ENCODE measurements at places on chromosomes 5 and 9.

GRCh38 chr5:71830681-71831539, 111.8 kb downstream of the CARTPT start:
- DNase-seq: no peak

- DNase-seq: no peak
Measured at GRCh38 chr5:139895647-139896046, 100.0 kb downstream of the PSD2 start.

DNA sequence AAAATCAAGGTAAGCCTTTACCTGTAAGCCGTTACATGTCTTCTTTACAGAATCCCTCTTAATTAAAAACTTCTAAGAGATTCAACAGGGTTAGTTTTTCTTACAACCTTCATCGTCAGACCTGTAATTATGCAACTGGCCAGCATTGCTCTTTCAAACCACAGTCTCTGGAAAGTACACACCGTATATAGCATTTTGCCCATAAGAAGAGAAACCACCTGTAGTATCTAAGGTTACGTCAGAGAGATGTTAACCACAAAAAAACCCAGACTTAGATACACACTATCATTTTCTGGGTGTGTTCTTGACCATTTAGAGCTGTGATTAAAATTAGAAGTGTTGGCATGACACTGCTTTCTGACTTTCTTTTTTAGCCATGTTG, 140.0 kb downstream of the MUSK start:
- no peak for DNase-seq

DNA sequence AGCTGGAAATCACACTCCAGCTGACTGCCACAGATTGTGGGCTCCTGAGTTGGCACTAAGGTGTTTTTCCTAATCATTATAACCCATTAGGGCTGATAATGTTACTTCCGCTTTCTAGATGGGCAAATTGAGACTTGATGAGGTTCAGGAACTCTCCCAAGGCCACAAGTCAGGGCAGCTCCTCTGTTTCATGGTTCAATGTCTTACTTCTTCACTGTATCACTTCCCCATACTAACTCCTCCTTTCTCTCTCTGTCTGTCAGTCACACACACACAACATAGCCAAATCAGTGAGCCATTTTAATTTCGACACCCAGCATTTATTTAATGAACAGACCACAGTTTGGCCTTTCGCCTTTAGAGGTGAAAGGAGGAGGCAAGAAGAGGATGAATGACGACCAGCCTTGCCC, 17.8 kb upstream of the TRAF1 start:
- DNase-seq: no peak

DNA sequence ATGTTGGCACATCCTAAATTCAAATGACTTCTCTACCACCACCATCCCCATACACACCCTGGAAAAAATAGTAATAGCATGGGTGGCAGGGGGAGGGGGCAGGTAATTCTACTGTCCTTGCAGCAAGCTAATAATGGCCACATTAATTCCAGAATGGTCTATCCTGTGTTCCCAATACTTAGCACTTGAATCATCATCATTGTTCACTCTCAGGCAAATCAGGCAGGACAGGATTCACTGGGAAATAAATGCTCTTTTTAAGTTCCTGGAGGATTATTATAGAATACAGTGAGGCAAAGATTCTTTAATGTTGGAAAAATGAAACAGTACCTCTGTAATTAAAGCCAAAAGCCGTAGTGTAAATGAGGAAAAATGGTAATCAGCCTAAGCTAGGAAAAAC, 254.5 kb downstream of the ARRDC3 start:
- DNase-seq: no peak

- DNase-seq: no peak
Measured at GRCh38 chr9:135156525-135157510, 69.3 kb downstream of the OLFM1 start.

- DNase-seq: no peak
Measured at GRCh38 chr5:134798468-134798867, 39.9 kb downstream of the DDX46 start.

DNA sequence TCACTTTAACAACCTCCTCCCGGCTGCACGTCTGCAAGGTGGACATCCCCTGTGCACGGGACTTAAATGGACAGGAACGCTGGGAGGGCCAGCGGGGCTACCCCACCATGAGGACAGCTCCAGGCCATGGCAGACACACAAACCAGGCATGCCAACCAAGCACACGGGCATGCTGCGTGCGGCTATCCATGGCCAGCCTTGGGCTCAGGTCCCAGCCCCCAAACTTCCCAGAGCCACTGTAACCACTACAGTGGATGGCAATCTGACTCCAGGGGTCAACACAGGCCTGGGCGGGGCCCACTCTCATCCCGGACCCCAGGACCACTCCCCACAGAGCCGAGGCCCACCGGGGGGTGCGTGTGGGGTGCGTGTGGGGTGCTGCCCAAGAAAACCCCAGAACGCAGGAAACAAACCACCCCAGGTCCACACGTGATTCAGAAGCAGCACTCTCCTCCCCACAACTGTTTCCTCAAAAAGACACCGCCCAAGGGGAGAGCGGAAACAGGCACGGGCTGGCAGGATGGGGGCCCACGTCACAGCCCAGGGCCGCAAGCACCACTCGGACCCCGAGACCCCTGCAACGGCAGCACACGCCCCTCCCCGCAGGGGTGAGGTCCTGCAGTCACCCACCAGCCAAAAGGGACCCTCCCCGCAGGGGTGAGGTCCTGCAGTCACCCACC, 7.4 kb downstream of the SLC12A7 start:
- DNase-seq: peak; percentile 39

DNA sequence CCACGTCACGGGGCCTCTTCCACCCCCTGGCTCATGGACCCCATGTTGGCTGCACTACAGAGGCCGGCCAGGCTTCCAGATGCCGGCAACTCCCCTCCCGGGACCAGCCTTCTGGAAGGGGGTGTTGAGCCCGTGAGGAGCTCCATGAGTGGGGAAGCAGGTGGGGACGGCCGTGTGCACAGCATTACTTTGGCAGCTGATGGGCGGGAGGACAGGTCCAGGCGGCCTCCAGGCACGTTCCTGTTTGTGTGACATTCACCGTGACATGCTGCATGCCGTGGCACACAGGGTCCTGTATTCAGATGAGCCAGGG, 29.1 kb upstream of the ABO start:
- no peak for DNase-seq

GRCh38 chr5:61575103-61575502, 243.0 kb downstream of the ZSWIM6 start:
- DNase-seq: no peak

GRCh38 chr5:112549127-112549526, 130.1 kb upstream of the EPB41L4A start:
- no peak for DNase-seq

- DNase-seq: no peak
Measured at GRCh38 chr5:124581738-124582560, 164.5 kb downstream of the ZNF608 start.

DNA sequence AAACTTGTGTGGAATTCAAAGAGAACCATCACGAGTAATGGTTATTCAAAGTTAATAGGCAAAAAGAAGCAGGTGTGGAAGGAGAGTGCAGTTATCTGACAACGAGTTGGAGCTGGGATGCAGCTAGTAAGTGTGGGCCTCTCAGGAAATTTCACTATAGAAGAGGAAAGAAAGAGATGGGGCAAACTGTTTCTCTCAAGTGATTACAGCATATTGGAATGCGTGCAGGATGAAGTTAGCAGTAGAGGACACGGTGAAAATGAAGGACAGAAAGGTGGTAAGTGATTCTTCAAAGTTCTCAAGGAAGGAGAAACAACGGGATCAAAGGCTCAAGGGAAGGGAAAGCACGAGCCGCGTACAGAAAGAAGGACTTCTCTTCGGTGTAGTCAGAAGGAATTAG, 84.0 kb downstream of the ADAMTS12 start:
- DNase-seq: no peak

- DNase-seq: no peak
Measured at GRCh38 chr9:68437785-68438184, 81.4 kb downstream of the PGM5 start.

DNA sequence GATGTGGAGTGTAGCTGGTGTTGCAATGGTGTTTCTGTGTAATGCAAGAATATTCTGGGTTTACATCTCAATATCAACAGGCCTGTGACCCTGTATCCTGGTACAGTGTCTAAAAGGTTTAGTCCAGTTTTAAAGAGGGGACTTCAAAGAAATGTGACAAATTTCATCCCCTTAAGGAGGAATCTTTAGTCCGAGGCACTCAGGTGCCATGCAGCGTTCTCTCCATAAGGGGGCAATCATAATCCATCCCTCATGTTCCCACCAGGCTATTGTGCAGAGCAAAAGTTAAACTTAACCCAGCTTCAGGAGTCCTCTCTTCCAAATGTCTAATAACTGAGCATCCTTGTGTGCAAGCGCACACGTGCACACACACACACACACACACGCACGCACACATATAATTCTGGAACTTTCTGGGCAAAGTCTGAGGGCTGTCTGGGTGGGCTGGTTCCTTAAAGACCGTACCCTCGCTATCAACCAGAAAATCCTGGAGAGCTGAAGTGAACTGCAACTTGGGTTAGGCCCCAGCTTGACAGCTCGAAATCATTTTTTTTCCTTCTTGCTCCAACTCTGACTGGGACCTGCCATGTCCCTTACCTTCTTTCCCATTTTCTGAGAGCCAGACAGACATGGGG, 46.0 kb downstream of the CRB2 start:
- no peak for DNase-seq

- no peak for DNase-seq
Measured at GRCh38 chr9:401223-401622, 186.6 kb downstream of the DOCK8 start.

GRCh38 chr5:84378420-84378819, 6.3 kb downstream of the EDIL3 start:
- no peak for DNase-seq

DNA sequence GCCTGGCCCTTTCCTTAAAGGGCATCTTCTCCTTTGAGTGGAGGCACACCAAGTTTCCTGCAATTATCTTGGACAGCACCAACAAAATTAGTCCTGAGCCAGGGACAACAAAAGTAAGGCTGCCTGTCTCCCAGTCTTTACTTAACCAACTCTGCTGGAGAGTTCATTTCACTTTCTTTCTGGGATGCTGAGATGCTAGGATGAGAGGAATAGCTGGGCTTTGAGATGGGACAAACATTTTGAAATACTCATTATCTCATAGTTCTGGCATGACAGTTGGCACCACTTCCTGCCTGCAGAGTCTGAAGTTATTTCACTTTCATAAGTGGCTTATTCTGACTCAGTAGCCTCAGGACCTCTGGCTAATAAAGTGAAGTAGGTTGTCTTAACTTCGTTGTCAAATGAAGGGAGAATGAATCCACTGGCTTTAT, 157.0 kb downstream of the C9orf152 start:
- DNase-seq: no peak

- DNase-seq: no peak
Measured at GRCh38 chr5:127386557-127386956, 96.0 kb downstream of the MEGF10 start.

- no peak for DNase-seq
Measured at GRCh38 chr5:148769941-148770340, 56.5 kb upstream of the ADRB2 start.

- DNase-seq: no peak
Measured at GRCh38 chr5:125227333-125228095, 481.1 kb upstream of the ZNF608 start.

GRCh38 chr5:132254321-132254977, 3.0 kb upstream of the PDLIM4 start:
- DNase-seq: no peak

DNA sequence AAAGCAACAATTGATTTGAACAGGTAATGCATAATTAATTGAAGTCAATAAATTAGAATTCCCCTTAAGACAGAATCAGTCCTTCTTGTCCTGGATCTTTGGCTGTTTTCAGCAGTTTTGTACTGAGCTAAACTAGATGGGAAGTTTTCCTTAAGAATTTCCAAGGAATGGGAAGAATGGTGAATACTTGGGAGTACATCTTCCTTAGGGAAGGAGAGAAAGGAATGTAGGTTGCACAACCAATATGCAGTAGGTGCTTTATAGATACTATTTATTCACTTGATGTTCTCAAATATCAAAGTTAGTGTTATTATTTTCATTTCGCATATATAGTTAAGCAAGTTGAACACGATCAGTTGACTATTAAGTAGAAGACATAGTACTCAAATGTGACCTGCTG, 183.5 kb upstream of the MAP1B start:
- no peak for DNase-seq

GRCh38 chr5:75677607-75678006, 39.6 kb downstream of the POC5 start:
- no peak for DNase-seq

DNA sequence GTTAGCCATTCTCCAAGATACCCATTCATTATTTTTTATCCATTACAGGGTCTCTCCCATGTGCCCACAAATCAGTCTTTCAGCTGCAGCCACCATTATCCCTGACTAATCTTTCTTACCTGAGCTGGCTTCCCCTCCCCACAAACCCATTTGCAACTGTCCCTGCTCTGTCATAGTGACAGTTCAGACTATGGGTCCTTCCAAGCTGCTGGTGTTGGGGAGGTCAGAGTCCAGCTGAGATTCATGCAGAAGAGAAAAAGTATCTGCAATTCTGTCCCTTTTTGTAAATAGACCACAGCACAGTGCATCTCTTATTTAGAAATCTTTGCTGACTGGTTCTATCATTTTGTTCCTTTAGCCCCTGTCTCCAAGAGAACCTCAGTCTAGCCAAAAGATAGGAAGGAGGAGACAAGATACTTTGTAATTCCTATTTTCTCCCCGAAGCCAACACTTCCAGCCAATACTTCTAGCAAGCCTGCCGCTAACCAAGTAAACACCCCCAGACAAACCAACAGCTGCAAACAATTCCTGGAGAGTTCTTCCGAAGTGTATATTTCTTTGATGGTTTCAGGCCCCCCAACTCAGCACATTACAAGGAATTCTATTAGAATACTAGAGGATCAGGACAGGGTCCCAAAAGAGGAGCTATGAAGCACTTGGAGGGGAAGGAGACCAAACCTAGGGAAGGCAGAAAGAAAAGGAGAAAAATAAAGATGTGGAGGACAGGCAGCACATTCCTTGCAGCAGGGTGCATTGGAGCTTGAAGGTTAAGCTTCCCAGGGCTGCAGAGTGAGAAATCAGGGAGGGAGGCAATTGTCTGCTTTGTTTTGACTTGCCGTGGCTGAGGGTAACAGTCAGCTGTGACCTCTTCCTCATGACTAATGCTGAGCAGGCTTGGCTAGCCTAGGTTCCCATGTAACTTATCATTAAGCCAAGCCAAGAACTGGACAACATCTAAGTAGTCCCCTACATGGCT, 148.5 kb downstream of the SGCD start:
- no peak for DNase-seq

- no peak for DNase-seq
Measured at GRCh38 chr9:23413541-23413940, 412.5 kb downstream of the ELAVL2 start.

GRCh38 chr5:114367029-114367428, 5.2 kb downstream of the KCNN2 start:
- DNase-seq: no peak
